Ovary (tissue), 10 donors: ENCODE measurements at places on chromosomes 2 and 18. TPM values are rescaled to one million over a fixed set of nuclear protein-coding genes. Genes with fewer than 3 reads are reported as not detected.

GRCh38 chr2:233289648-233290047 is 18.0 kb upstream of the SAG start:
- DNase-seq = no peak

DNA sequence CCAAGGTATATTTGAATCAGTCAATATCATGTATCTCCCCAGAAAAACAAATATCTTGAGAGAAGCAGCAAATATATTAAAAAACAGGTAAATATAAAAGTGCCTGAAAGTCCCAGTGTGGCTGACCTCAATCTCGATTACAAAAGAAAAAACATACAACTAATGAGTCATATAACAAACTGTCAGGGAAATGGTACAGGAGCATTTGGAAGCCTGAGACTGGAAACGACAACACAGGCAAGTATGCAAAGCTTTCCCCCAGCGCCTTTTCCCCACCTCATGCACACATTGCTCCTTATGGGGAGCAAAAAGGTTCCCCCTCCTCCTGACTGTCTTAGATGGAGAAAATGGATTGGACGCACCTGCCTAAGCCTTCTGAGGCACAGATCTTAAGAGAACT is 230.7 kb downstream of the TMX3 start:
- no peak for DNase-seq

Gene REG1B
- polyA plus RNA-seq = not detected

Gene PID1
- 24.7 TPM for polyA plus RNA-seq

Gene DOK6
- polyA plus RNA-seq = 3.9 TPM

DNA sequence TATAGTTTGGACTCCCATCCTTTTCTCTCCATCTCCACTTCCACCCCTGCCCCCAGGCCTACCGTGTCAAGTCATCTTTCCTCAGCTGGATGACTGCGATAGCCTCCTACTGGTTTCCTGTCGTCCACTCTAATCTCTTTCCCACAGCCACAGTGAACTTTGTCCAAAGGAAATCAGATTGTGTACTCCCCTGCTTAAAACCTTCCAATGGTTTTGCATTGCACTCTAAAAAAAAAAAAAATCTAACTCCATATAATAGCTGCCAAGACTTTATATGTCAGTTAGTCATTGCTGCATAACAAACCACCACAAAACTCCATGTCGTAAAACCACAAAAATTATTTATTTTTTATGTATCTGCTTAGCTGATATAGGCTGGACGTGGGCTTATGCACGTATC is 160.2 kb upstream of the CCDC68 start:
- no peak for DNase-seq

GRCh38 chr18:76275727-76276313 is 219.2 kb downstream of the ZNF516 start:
- no peak for DNase-seq

- no peak for DNase-seq
Measured at GRCh38 chr2:201704536-201704935, 6.1 kb upstream of the MPP4 start.

Gene SCN1A
- polyA plus RNA-seq = not detected

GRCh38 chr2:190615555-190616200 is 33.2 kb upstream of the NAB1 start:
- DNase-seq = no peak

- no peak for DNase-seq
Measured at GRCh38 chr2:211986313-211986712, 552.3 kb downstream of the ERBB4 start.

Gene CD226
- polyA plus RNA-seq = 0.17 TPM
